A549 treated with dexamethasone at 1 μM for 4 hours (cell line): ENCODE measurements at places on chromosomes 13 and 19. TPM values are rescaled to one million over a fixed set of nuclear protein-coding genes. Genes with fewer than 3 reads are reported as not detected.

ZNF805 gene
- total RNA-seq, result 1.5 to 2.8 TPM (median 2.3 TPM) in 5 replicates

LRRC63 gene
- not detected in 5 replicates for total RNA-seq

CALR3 gene
- total RNA-seq, result 0.12 TPM in 1 of 5 replicates, not detected in the others

NLRP7 gene
- not detected in 5 replicates for total RNA-seq

NKG7 gene
- not detected in 5 replicates for total RNA-seq

CYP2S1 gene
- 16.1 to 27.3 TPM (median 23.6 TPM) in 5 replicates for total RNA-seq

CNFN gene
- 39.9 to 48.7 TPM (median 42.0 TPM) in 5 replicates for total RNA-seq

ZNF66 gene
- not detected in 5 replicates for total RNA-seq

SCN1B gene
- 13.7 to 19.8 TPM (median 19.1 TPM) in 5 replicates for total RNA-seq

GIPR gene
- 1.4 to 4.1 TPM (median 2.4 TPM) in 5 replicates for total RNA-seq

KLK12 gene
- total RNA-seq, result not detected in 5 replicates

MAP4K1 gene
- 0.61 to 1.3 TPM (median 0.87 TPM) in 5 replicates for total RNA-seq
